Stimulated activated CD8-positive, alpha-beta memory T cell treated with anti-CD3 and anti-CD28 coated beads, Interleukin-7, amount 100 ng/mL, for 1 hour (primary cell): ENCODE measurements at places on chromosomes 3 and 15.

- DNase-seq: no peak
Observed at GRCh38 chr3:112818289-112818688, 28.4 kb downstream of the CD200R1L start.

- DNase-seq: no peak
Observed at GRCh38 chr3:140424211-140424610, 253.7 kb upstream of the TRIM42 start.

DNA sequence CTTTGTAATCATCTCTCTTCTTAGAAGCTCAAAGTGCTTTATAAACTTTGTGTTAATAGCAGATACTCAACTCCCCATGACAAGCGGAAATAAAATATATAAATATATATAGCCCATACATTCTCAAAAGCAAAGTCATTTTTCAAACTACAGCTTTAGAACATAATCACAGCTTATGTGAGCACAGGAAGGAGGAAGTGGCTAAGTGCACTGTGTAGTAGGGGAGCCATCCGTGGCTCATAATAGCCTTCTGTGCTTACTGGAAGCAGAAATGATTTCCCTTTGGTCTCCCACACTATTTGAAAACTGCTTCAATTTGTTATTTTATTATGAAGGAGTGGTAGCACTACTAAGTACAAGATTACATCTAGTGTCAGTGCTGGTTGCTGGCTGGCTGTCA lies 151.4 kb upstream of the ARL6 start:
- DNase-seq: no peak

DNA sequence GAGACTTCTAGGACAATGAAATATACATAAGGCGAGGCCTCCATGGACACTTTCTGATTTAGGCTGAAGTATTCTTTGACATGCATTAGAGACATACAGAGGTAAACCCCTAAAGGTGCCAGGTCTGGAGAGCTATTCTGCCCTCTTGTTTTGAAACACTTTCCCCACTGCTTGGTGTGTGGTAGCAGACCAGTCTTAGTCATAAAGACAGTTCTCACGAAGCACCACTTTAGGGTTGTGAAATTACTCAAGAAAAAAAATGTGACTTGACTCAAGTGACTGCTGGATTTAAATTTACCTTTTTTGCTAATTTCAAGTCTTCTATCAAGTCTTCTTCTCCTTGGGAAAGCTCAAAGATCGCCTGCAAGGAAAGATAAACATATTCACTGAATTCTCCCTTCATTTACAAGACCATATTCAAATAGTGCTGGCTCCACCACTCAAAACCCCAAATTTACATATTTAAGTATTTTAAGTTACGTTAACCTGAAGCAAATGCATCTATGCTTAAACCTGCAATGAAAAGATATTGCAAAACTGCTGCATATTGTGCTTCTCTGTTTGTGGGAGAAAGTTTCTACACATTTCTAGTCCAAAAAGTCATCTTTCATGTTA lies 48.4 kb downstream of the ARHGEF3 start:
- no peak for DNase-seq

DNA sequence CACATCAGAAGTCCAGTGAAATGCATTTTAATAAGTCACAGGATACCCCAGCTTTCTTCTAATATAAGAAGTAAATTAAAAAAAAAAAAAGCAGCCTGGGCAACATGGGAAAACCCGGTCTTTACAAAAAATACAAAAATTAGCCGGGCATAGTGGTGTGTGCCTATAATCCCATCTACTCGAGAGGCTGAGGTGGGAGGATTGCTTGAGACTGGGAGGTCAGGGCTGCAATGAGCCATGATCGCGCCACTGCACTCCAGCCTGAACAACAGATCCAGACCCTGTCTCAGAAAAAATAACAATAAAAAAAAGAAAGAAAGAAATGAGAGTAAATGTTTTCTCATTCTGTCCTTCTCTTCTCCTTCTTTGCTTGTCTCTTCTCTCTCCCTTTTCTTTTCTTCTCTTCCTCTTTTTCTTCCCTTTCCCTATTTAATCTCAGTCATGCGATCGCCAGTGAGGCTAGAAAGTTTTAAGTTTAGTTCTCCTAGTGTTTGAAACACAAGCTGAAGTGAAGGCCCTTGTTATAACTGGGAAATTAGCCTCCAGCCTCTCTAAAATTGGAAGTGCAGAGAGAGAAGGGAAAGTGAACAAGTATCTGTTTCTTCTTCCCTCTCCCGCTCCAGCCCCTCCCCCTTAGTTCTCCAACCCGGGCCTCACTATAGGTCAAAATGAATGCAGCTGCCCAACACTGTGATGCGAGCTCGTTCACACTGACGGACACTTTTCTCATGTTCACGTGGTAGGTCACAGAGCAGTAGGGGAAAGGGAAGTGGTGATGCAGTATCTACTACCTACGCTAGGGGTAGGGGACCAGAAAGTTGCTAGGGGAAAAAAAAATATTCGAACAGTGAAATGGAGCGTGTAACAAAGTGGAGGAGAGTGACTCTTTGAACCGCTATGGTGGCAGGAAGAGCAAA lies 23.5 kb upstream of the TSC22D2 start:
- no peak for DNase-seq

GRCh38 chr3:107911337-107912000 lies 179.4 kb downstream of the CD47 start:
- no peak for DNase-seq

DNA sequence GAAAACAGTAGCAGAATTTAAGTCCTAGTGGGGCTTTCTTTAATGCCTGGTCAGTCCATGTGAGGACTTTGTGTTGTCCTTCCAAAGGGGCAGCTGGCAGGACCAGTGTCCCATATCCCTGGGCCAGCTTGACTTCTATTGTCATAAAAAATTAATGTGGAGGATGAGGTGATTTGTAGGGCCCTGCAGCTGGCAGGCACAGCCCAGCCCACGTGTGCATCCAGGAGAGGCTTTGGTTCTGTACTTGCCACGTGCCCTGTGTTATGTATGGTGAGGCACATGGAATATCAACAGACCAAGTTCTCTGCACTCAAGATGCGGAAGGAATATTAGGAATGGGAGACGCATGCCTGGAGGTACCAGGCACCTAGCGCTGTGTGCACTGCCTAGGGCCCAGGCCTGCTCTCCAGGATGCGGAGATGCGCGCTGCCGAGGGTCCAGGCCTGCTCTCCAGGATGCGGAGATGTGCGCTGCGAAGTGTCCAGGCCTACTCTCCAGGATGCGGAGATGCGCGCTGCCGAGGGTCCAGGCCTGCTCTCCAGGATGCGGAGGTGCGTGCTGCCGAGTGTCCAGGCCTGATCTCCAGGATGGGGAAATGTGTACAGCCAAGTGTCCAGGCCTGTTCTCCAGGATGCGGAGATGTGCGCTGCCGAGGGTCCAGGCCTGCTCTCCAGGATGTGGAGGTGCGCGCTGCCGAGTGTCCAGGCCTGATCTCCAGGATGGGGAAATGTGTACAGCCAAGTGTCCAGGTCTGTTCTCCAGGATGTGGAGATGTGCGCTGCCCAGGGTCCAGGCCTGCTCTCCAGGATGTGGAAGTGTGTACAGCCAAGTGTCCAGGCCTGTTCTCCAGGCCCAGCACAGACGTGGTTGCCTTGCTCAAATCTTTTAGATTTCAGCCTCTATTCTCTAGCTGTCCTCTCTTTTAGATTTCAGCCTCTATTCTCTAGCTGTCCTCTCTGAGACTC lies 183.3 kb upstream of the ROPN1 start:
- no peak for DNase-seq

DNA sequence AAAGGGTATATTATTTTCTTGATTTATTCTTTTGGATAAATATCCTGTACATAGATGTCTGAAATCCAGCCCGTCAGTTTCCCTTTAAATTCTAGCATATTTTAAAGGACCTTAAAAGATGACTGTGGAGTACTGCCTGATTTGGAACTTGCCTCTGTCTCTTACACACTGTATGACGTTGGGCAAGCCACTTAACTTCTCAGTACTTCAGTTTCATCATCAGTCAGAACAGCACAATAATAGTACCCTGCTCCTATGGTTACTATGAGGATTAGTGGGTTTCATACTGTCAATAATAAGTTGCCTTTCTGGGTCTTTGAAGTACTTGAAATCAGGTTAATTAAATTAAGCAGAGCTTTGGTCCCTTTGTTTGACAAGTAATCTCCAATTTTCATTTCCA lies 374.3 kb downstream of the TIGIT start:
- no peak for DNase-seq

DNA sequence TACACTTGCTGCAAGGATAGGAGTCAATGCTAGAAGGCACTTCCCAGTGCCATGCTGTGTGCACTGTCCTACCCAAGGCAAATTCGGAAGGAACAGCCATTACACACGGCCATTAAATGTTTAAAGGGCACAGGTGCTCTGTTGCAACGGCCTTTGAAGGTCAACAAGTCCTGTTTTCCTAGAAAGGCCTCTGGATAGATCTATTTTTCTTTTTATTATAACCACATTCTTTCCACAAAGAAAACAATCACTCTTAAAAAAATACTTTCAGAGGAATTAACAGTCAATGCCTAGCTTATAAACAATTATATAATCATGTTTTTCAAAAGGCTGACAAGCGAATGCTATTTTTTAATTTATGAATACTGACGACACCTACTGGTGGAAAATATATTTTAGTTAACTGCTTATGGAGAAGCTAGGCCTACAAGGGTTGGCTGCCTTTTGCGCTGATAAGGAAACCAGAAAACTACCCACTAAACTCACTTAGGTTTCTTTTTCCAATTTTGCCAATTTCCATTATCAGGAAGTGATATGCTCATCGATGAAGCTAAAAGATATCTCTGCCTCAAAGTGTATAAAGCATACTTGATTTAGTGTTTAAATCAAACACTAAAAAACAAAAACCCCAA lies 2.4 kb downstream of the ARHGEF3 start:
- no peak for DNase-seq

DNA sequence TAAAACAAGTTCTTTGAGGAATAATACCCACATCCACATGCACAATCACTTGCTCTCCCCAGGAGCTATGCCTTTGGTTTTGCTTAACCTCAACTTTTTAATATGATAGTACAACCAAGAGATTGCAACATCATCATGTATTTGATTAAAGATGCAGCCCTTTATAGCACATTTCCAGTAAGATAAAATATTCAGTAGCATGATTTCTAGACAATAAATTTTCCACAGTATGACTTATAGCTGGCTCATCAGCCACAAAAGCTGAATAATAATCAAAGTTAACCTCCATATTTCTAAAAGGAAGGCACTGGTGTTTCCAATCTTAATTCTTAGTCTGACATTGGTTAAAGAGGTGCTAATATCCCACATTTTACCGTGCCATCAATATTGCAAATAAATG lies 622.5 kb downstream of the TBL1XR1 start:
- DNase-seq: no peak

DNA sequence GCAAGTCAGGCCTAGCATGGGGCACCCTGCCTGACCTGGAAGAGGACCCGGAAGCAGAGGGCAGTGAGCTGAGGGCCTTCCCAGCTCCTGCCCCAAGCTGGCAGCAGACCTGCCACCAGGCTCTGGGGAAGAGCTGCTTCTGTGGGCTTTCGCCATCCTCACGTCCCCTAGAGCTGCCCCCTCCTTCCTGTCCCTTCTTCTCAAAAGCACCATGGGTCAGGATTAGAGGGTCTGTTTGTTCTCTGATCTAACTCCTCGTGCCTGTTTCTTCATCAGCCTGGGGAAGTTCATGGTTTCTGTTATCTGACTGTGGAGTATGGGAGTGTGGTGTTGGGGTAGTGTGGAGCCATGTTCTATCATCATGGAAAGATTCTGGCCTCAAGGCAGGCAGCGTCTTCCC lies 58.4 kb upstream of the POLG start:
- DNase-seq: no peak
